Fibroblast of upper back skin (primary cell): ENCODE measurements at places on chromosomes 5 and 9.

GRCh38 chr9:91986248-91986647 is 36.2 kb upstream of the ROR2 start:
- DNase-seq, result peak; percentile 9

GRCh38 chr5:115531787-115532367 is 12.7 kb downstream of the FEM1C start:
- no peak for DNase-seq

DNA sequence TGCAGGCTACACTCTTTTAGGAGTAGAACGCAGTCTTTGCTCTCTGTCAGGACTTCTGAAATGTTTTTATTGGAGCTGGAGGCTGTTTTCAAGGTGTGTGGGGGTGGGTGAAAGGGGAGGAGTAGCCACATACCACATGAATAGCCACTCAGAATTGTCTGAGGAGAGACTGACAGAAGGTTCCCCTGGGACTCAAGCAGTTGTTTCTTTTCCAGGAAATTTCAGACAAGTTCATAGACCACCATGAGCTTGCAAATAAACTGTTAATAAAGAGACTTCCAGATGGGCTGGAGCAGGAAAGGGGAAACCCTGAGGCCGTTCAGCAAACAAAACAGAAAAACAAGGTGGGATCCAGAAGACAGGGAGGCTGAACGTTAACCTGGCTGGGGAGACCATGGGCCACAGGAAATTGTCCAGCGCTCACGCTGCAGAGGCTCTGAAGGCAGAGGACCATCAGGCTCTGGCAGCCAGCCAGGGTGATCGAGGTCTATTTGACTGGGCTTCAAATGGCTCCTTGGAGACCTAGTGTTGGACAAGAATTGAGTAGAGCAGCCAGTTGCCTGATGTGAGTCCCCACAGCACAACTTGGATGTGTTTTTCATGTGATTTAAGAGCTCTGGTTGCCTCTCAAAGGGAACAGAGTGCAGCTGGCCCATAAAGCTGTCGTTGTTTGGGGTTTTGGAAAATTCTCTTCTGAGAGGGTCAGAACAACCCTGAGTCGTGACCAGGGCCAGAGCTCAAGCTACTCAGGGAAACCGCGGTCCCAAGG is 159.2 kb upstream of the RAI14 start:
- peak; percentile 78 for DNase-seq

- no peak for DNase-seq
These were observed 33.5 kb downstream of the PRKACG start for GRCh38 chr9:68980341-68980914.

GRCh38 chr9:109037946-109038715 is 24.8 kb upstream of the CTNNAL1 start:
- DNase-seq, result no peak

DNA sequence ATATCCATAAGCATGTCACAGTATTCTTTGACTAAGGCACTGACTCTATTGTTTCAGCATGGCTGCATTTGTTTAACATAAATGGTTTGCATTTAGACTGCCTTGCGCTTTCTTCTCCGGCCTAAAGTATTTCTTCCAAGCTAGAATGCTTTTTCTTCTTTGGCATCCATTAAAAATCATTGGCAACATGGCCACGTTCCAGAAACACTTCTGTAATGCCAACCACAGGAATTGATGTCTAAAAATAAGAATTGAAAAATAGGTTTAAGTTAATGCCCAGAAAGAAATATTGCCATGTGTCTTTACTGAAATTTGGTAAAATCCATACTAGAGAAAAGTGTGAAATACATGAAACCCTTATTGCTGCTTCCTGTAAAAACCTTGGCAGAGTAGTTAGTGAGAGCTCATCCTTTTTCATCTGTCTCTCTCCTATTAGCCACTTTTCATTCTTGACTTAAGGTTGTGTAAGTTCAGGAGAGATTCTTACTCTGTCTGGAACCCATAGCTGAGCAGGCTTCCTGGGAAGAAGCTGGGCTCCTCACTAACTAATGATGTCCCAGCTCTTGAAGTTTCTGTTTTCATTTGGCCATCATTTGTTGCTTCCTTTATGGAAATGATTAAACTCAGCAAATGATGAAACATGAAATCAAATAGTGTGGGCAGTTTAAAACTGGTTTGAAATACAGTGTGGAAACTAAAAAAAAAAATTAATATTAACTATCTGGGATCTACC is 58.2 kb upstream of the RPS23 start:
- DNase-seq, result no peak

DNA sequence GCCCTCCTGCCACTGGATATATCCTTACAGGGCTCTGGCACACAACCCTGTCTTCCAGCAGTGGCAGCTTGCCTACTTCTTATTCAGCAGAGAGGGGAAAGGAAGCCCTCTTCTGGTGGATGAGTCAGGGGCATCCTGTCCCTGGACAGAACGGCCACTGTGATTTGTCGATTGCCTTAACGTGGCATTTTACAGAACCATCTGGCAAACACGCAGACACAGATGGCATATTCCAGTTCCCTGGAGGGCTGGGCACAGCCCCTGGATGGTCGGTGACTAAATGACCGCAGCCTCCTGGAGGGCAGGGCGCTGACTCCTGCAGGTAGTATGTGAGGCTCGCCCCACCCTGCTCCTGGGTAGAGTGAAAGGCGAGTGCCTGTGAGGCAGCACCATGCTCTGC is 62.1 kb downstream of the DCP2 start:
- peak; percentile 40 for DNase-seq

- no peak for DNase-seq
These were observed 42.4 kb downstream of the SETX start for GRCh38 chr9:132312426-132312825.

GRCh38 chr5:122507581-122507980 is 195.5 kb downstream of the SNCAIP start:
- no peak for DNase-seq

DNA sequence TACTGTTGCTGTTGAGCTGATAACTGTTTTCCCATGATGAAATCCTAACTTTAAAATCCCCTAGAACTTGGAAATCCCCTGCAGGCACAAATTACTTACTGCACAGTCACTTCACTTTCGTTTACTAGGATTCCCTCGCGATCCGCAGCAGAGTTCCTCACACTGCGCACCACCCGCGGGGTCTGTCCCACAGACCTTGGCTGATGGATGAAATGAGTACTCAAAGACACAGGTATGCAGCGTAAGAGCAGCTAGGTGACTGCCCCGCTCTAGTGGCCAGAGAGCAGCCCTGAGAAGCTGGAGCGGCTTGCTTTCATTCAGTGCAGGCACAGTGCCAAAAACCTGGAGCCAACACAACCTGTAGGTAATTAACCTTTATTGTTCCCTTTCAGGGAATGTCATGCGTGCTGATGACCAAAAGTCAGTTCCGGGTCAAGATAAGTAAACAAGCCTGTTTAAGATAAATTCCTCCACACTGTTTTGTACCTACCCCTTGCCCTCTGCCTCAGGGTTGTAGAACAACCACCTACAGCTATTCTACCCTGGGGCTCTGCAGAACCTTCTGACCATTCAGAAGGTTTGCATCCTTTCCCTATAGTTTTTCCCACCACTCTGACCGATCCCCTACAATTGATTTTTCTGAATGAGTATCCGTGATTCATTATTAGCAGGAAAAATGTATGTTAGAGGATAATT is 191.2 kb downstream of the CDH9 start:
- no peak for DNase-seq

GRCh38 chr5:181243018-181243563 is 615 bp downstream of the RACK1 start:
- DNase-seq, result no peak

GRCh38 chr9:126463426-126463825 is 136.8 kb downstream of the MVB12B start:
- no peak for DNase-seq

DNA sequence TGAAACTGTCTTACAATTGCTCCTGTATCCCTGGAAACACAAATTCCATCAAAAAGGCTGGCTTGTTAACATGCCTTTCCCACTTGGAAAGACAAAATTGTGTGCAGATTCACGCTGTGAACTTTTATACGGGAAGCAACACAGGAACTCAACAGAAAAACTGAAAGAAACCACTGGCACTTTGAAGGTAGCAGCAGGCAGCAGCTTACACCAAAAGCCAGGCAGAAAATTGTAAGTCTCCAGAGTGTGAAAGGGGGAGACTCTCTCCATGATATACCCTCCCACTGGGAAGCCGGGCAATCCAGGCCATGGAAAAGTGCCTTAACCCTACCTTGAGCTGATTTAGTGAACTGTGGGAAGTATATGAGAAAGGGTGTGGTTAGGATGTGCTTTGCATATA is 943.7 kb downstream of the CDH18 start:
- no peak for DNase-seq

GRCh38 chr5:179862296-179862695 is 3.7 kb upstream of the MRNIP start:
- no peak for DNase-seq

GRCh38 chr9:3027210-3027609 is 183.3 kb upstream of the PUM3 start:
- no peak for DNase-seq

- peak; percentile 77 for DNase-seq
These were observed 52.5 kb downstream of the JADE2 start for GRCh38 chr5:134577796-134578577.

DNA sequence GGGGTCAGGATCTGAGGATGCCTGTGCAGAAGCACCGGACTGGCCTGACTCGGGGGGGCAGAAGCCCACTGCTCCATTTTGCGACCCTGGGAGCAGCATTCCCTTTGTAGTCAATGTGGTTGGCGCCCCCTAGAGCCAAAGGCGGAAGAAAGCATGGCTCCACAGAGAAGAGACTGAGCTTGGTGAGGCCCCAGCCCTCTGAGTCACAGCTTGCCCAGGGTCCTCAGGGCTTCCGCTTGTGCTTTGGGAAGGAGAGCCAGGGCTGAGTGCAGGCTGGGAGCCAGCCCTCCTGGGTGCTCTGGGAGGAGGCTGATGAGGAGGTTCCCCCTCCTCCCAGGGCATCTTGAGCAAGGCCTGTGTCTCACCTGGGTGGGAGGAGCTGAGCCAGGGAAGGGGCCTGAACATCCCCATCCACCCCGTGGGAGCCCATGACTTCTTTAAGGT is 5.5 kb upstream of the AQP3 start:
- peak; percentile 86 for DNase-seq

DNA sequence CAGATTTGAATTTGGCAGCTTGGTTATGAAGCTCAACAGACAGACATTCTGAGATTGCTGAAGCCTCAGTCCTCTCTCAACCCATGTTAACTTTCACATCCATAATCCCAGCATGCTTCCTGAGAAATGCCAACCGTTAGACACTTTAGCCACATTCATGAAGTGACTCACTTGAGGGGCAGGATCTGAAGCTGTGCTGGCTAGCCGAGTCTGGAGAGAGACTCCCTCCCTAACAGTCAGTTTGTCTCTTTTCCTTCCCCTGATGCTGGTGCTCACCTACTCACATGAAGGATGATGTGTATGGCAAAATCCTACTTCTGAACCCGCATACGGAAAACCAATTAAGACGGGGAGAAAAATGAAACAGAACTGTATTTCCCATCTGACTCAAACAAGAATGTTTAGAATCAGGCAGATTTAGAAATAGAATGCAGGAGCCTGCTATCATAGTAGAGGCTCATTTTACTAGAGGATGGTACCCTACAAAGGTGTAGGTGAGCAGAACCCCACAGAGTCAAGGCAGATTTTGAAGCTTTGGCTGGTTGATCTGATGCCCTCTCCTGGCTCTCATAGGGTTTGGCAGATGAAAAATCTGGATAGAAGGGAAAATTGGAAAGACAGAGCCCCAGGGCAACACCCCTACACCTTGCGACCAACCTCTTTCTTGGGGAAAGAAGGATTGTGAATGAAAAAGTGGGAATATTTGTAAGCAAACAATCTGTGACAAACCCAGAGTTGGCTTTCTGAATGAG is 150.9 kb upstream of the LHFPL2 start:
- DNase-seq, result peak; percentile 68

DNA sequence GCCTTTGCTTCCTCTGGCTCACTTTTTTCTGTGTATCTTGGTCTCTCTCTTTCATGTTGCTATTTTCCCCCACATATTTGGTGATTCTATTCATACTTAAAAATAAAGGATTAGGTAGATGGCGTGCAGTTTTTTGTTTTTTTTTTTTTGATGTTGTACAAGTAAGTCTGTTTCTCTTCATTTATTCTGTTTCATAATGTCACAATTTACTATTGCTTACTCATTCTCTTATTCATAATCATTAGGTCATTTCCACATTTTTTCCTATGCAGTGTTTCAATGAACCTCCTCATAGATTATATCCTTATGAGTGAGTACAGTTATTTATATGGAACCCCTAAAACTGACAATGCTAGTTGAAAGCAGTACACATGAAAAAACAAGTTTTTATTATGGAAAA is 136.3 kb downstream of the APBA1 start:
- peak; percentile 20 for DNase-seq

- no peak for DNase-seq
These were observed 222.4 kb upstream of the TNC start for GRCh38 chr9:115340314-115340713.

DNA sequence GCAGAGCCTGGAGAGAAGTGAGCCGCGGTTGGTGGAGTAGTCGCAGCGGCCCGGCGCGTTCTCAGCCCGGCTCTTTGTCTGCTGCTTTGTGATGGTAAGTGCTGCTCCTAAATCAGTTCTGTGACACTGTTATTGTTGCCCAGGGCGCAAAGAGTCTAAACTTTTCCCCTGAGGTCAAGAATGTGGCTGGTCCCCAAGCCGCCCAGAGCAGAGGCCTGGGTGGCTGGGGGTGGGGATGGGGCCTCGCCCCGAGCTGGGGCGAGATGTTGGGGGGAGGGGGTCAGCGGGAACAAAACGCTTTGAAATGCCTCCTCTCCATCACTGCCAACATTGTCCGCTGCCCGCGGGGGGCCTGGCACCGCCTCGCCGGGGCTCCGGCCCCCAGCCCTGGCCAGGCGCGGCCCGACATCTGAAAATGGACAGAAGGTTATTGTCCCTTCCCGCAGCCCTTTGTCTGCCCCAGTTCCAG is 11.7 kb upstream of the CERCAM start:
- no peak for DNase-seq

DNA sequence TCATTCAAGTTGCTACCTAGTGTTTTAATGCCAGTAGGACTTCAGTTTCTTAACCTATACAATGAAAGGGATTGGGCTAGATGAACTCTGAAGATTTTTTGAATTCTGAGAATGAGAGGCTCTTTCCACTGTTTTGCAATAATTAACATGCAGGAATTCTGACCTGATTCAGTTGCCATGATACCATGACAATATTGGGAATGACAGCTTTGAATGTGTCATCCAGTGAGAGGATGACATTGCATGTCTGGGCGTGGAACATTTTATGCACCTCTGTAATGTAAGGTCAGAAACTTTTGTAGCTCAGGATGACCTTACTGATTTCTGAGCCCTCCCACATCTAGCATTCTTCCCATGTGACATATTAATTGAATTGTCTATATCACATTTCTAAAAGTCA is 30.6 kb upstream of the SPINK5 start:
- DNase-seq, result no peak

- no peak for DNase-seq
These were observed 13.4 kb downstream of the COL23A1 start for GRCh38 chr5:178576591-178577351.
